ENCODE measurements at places on chromosomes 7 and 10.

- DNase-seq, result no peak
Measured at GRCh38 chr10:60098677-60099601, 192.6 kb upstream of the CCDC6 start.

- no peak for DNase-seq
Measured at GRCh38 chr10:127374074-127374680, 174.9 kb upstream of the NPS start.

DNA sequence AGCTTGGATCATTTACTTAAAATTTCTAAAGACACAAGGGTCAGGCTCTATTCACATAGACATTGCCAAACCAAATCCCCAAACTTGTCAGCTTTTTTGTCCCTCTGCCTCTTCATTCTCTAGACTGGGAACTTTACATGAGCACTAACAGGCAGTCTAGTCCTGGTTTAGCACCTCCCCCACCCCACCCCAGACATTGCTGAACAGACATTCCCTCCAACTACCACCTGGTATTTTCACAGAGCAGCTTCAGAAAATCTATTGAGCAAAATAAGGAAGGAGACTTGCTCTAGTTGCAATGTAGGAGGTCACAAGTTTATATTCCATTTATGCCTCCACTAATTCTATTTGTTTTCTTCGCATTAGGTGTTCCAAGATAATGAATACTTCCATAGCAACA is 56.8 kb upstream of the AASS start:
- DNase-seq, result no peak

DNA sequence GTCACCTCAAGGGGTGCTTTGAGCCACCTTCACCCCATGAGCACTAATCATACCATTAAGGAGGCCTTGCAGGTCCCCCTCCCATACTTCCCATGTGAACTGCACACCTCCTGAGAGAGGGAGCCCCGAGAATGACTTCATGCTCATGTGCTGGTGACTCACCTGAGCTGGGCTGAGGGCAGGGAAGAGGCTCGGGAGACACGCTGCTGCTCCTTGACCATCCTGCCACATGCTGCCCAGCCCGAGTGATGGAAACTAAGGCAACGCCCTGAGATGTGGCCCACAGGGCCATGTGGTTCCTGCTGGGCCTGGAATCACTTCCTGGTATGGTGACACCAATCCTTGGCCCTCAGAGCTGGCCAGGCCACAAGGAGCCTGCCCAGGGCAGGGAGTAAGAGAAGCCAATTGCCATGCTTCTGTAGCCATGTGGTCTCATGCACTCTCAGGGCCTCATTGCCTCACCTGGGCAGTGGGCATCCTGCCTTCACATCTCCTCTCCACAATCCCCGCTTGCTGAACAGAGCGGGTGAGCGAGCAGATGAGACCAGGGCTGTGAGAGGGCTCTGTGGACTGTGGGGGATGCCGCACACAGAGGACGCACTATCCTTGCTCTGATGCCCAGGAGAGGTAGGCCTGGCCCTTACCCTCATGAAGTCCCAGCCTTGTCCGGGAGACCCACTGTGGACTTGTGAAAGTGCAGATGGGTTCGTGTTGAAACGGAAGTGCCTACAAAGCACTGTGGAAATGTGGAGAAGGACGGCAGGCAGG is 18.3 kb upstream of the PPIF start:
- no peak for DNase-seq

- DNase-seq, result no peak
Measured at GRCh38 chr10:85902051-85902450, 464.5 kb downstream of the GRID1 start.

GRCh38 chr7:134293002-134293740 is 23.6 kb downstream of the SLC35B4 start:
- no peak for DNase-seq

DNA sequence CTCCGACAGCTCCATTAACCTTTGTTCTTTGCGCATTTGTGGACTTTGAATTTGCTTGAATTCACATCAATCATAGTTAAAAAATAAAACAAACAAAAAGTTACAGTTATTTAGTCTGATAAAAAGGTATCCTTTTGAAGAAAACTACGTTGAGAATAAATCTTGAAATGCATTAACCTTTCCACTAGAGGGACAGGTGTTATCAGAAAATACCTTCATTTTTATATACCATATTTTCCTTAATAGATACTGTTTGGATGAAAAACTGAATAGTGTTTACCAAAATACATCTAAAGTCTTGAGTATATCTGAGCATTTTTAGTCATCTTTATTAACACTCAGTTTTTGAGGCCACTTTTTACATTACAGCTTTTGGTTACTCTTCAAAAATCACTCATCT is 371.9 kb downstream of the ZWINT start:
- DNase-seq, result no peak

- no peak for DNase-seq
Measured at GRCh38 chr10:62514079-62514693, 140.0 kb downstream of the ZNF365 start.

- no peak for DNase-seq
Measured at GRCh38 chr7:54880326-54880989, 121.4 kb upstream of the SEC61G start.

GRCh38 chr10:108169846-108170245 is 1005.3 kb upstream of the SORCS1 start:
- no peak for DNase-seq

GRCh38 chr7:148978091-148978490 is 50.2 kb downstream of the PDIA4 start:
- DNase-seq, result no peak

DNA sequence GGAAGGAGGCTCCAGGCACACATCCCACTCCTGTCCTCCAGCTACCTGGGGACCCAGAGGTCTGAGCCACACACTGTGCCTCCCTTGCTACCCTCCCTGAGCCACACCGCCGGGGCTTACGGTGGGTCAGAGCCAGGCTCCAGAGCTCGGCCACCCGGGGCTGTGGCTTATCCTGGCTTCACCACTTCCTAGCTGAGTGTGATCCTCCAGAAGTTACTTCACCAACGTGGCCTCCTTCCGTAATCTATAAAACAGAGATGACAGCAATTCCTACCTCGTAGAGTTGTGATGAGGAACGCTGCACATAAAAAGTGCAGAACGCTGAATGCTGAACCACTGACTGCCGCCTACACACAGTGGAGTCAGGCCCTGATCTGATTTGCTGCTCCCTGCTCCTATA is 285.0 kb downstream of the PRPF18 start:
- no peak for DNase-seq

GRCh38 chr10:5776136-5776880 is 36.9 kb downstream of the GDI2 start:
- no peak for DNase-seq

GRCh38 chr10:91340613-91341362 is 69.4 kb upstream of the HECTD2 start:
- DNase-seq, result no peak

GRCh38 chr7:22696541-22697228 is 30.3 kb upstream of the IL6 start:
- no peak for DNase-seq

- DNase-seq, result no peak
Measured at GRCh38 chr7:1192171-1192676, 32.2 kb upstream of the ZFAND2A start.

Data from stimulated activated CD4-positive, alpha-beta T cell treated with anti-CD3 and anti-CD28 coated beads, Interleukin-12 subunit alpha, Interleukin-12 subunit beta, amount 100 ng/mL, for 4 hours (primary cell).